Activated CD4-positive, alpha-beta T cell treated with anti-CD3 and anti-CD28 coated beads, Interleukin-2, Interleukin-6, amounts not matched to agents 100 ng/mL and 50 ng/mL, durations not matched to agents 16 hours and 8 hours (primary cell): ENCODE measurements at places on chromosomes 3 and 15.
A peak's percentile ranks its signal among the peaks of the same experiment; 100 is the strongest.

- peak; percentile 39 for DNase-seq
Measured at GRCh38 chr15:75410196-75410595, 41.3 kb downstream of the SIN3A start.

DNA sequence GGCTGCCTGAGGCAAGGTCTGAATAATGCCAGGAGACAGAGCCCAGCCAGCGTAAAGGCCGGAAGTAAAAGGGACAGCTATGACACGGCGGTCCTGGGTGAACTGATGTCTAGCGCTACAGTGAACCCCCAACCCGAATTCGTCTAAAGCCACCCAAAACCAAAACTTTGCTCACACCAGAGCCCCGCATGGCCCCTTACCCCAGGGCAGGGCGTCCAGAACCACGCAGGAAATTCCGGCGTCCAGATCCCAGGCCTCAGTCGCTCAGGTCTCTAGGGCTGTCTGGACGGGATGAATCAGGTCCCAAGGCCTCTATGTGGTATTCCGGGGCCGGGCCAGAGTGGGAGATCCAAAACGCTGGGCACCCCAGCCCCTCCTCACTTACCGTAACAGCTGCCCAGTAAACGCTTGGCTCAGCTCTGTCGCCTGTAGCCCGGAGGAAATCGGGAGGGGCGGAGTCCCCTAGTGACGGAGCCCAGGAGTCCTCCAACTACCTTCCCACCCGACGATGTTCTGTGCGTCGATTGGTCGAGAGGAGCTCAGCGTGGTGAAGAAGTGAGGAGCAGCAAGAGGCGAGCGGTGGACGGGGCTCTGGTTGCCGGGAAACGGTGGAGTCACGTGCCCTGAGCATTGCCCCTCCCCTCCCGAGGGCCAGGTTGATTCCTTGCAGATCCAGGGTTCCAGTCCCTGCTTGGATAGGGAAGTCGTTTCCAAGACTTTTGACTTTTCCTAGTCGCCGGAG is at the start of gene CCDC32:
TSS of gene CCDC32 (minus strand) at position 452 of the 742 bp plus-strand sequence. CDS start 2,027 bp downstream, outside the sequence.
- DNase-seq = peak; percentile 98

- no peak for DNase-seq
Measured at GRCh38 chr3:23739536-23739935, 66.2 kb upstream of the UBE2E1 start.

- DNase-seq = peak; percentile 44
Measured at GRCh38 chr15:72599855-72600464, 54.5 kb upstream of the GOLGA6B start.

DNA sequence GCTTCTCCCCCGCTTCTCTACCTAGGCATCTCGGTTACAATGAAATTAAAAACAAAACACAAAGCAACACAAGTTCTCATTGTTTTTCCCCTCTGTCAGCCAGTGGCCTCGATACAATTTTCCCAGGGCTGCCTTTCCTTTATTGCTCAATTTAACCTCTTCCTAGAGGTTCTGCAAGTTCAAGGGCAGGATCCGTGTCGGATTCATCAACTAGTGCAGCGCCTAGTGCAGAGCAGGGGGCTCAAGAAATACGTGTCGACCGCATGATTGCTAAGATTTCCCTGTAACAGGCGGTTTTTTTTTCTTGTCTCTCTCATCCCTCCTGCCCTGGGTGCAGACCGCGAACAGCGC is 1.4 kb upstream of the BHLHE40 start:
- no peak for DNase-seq

DNA sequence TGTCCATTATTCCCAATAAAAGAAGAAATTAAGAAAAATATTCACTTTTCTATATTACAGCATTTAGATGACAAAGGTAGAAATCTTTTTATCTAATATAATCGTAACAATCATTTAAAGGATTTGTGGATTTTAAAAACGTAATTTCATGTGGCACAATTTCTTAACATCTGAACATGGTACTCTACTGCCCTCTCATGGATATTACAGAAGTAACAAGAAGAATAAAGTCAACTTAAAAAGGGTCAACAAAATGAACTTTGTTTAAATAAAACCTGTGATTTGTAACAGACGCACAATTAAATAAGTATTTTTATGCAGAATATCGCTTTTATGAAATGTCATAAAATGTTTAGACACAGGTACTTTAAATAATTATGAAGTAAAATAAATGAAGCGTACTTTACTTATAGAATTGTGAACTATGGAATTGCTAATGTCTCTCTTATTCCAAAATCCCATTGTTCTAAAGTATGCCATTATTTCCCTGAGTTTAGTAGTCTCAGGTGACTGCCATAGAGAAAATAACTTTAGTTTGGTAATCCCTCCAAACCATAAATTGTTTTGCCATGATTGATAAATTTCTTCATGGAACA is 366.8 kb upstream of the ZNF385D start:
- peak; percentile 14 for DNase-seq

DNA sequence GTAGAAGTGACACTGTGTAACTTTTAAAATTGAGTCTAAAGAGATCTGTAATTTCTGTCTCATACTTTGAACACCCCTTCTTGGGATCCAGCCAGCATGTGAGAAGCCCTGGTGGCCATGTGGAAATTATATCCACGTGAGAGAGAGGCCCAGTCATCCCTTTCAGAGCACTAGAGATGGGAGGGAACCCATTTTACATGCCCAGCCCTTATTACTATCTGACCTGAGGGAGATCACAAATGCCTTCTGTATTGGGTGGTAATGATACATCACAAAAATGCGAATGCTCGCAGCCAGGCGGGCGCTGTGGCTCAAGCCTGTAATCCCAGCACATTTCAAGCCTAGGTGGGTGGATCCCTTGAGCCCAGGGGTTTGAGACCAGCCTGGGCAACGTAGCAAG is 27.3 kb upstream of the TRAK1 start:
- DNase-seq = no peak

DNA sequence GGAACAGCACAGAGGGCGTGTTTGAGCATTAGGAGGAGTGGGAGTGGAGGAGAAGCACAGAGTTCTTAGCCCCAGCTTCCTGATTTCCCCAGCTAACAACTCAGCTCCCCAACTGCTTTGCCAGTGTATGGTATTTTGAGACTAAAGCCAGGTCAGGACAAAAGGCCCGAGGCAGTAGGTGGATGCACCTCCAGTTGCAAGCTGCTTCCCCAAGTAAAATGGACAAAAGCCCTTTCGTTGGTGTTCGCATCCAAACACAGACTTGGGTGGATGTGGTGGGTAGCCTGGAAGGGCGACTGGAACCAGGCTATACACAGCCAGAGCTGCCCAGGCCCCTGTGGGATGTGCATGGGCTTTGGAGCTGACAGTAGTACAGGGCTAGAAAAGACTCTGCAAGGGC is 12.3 kb upstream of the EHD4 start:
- no peak for DNase-seq

- DNase-seq = no peak
Measured at GRCh38 chr3:133014325-133014724, 23.9 kb upstream of the TMEM108 start.

DNA sequence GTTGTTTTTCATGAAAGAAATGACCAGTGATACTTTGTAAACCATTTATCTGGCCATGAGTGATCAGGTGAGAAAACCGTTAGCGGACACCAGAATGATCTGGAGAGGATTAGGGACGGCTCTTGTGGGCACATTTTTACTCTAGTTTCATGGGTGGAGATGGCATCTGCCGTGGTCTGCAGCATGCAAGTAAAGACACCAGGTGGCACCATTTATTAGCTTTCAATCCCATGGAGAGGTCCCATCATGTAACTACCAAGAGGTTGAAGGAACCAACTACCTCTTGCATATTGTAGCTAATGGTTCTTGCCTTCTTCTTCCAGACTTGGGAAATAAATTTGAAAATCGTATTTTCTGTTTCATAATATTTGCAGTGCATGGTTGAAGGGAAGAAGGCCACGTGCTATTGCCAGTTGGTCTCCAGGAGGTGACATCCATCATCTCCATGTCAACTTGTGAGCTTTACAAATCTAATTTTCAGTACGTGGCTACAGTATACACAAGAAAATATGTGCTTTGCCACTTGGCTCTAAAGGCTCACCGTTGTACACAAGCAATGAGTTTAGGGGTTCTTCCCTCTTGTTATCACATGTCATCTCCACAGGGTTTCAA is 1.5 kb upstream of the MAPKBP1 start:
- DNase-seq = peak; percentile 76
